Naive B cell (primary cell): ENCODE measurements at places on chromosomes 3 and 15. TPM values are rescaled to one million over a fixed set of nuclear protein-coding genes. Genes with fewer than 3 reads are reported as not detected.

ATP13A5 gene
- polyA plus RNA-seq: not detected

SMCO1 gene
- not detected for polyA plus RNA-seq

B3GNT5 gene
- polyA plus RNA-seq: not detected

KLHL18 gene
- 14.7 TPM for polyA plus RNA-seq
